ENCODE measurements at places on chromosomes 11 and 22. TPM values are rescaled to one million over a fixed set of nuclear protein-coding genes. Genes with fewer than 3 reads are reported as not detected.

The ZNF280B gene
- 3.1 TPM for total RNA-seq

The TNNT3 gene
- 4.9 TPM for total RNA-seq

The LRP4 gene
- not detected for total RNA-seq

The SAA2 gene
- not detected for total RNA-seq

The OSBPL5 gene
- 3.0 TPM for total RNA-seq

The TNNI2 gene
- total RNA-seq: 0.75 TPM

The PLEKHA7 gene
- 2.0 TPM for total RNA-seq

The BET1L gene
- 35.0 TPM for total RNA-seq

The ADORA2A gene
- total RNA-seq: 14.1 TPM

The CCDC116 gene
- 0.23 TPM for total RNA-seq

The MAJIN gene
- total RNA-seq: not detected

The PDGFD gene
- total RNA-seq: not detected

The APOA4 gene
- total RNA-seq: not detected

The MS4A1 gene
- not detected for total RNA-seq

The C11orf24 gene
- total RNA-seq: 23.0 TPM

The LGALS12 gene
- 0.14 TPM for total RNA-seq

The AQP11 gene
- 0.95 TPM for total RNA-seq

The BATF2 gene
- not detected for total RNA-seq

The CBX7 gene
- 10.1 TPM for total RNA-seq

The RHOD gene
- total RNA-seq: not detected

The MRGPRF gene
- not detected for total RNA-seq

The TRMU gene
- 69.8 TPM for total RNA-seq

The P2RY6 gene
- total RNA-seq: not detected

The RIBC2 gene
- total RNA-seq: 14.0 TPM

The MS4A4A gene
- not detected for total RNA-seq

The DKK3 gene
- not detected for total RNA-seq

The CDON gene
- total RNA-seq: 2.6 TPM

The FXYD6 gene
- not detected for total RNA-seq

The EFEMP2 gene
- total RNA-seq: 5.4 TPM

The SLC29A2 gene
- total RNA-seq: 8.0 TPM

The VWA5A gene
- 4.5 TPM for total RNA-seq

The ARHGAP8 gene
- 0.52 TPM for total RNA-seq

The MUC5AC gene
- total RNA-seq: not detected

The DBX1 gene
- not detected for total RNA-seq

The MMP13 gene
- not detected for total RNA-seq

The PHF21B gene
- not detected for total RNA-seq

The OR51B2 gene
- total RNA-seq: not detected

The PRSS23 gene
- total RNA-seq: 0.48 TPM

The ZNF280A gene
- not detected for total RNA-seq

The C11orf16 gene
- total RNA-seq: not detected

The OR51B4 gene
- not detected for total RNA-seq
